ENCODE measurements at places on chromosomes 1 and 21.

DNA sequence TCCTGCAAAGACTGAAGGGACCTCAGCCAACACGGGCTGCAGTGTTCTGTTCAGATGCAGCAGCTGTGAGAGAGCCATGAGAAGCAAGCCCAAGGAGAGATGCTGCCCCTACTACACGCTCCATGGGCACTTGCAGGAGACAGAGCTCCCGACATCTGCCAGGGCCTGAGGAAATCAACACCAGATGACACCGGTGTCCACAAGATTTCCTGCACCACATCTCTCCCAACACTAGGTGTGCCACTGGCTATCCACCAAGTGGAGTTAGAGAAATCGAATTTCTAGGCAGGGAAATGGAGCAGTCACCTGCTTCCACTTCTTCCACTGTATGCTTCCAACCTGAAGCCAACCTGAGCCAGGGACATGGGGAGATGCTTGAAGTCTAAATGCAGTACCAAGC is 445.3 kb downstream of the RWDD3 start:
- no peak for DNase-seq

- DNase-seq, result no peak
Observed at GRCh38 chr1:13451399-13451965, 41.2 kb downstream of the PRAMEF20 start.

DNA sequence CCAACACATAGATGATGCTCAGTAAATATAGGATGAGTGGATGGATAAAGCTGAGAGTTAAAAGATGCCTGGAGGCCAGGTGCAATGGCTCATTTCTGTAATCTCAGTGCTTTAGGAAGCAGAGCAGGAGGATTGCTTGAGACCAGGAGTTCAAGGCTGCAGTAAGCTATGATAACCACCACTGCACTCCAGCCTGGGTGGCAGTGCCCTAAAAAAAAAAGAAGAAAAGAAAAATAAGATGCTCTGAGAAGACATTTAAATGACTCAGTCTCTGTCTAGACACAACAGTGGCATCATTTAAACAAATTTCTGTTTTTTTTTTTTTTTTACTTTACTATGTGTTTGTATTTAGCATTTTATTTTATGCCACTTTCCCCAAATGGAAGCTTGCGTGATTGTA is 25.3 kb upstream of the IL19 start:
- no peak for DNase-seq

DNA sequence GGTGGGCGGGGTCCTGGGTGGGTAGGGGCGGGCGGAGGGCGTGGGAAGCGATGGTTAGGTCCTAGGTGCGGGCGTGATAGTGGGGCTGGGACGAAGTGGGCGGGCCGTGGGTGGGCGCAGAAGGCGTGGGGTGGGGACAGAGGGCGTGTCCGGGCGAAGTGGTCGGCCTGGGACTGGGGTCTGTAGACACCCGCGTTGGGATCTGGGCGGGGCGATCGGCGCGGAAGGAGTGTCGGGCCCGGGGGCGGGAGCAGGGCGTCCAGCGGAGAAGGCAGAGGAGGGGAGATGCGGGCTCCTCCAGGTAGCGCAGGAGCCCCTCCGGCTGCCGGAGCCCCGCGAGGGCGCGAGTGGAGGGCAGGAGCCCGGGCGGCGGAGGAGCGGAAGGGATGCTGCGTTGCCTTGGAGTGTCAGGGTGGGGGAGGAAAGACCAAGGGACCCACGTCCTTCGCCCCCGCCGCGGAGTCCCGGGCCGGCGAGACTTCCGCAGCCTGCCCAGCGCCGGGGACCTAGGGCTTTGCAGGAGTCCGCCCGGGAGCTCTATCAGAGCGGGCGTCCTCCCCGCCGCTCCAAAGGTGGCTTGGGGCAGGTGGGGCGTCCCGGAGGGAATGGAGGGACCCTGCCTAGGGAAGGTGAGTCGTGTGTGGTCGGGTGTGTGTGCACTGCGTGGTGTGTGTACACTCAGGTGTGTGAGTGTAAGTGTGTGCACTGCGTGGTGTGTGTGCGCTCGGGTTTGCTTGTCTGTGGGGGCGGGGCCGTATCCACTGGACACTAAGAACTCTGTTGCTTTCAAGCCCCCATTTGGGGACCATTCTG is 27.0 kb upstream of the PRSS38 start:
- DNase-seq, result no peak

DNA sequence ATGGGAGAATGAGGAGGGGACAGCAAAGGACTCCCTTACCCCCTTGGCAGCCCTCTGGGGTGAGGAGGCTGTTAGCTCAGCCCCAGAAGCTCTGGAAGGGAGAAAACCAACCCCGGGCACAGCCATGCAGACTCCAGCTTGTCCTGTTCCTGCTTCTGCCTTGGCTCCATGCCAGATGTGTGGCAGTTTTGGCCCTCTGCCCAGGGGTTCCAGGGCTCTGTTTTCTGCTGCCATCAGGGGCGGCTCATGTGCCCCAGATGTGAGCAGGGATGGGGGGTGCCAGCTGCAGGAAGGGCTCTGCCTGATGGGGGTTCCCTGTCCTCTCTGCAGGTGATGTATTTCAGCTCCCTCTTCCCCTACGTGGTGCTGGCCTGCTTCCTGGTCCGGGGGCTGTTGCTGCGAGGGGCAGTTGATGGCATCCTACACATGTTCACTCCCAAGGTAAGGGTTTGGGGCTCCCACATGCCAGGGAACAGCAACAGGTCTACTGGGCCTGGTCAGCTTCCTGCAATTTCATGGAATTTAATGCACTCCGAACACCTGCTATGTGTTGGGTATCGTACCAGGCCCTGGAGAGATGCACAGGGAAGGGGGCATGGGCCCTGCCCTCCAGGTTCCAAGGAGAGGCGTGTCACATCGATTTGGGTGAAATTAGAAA is 26.1 kb downstream of the SLC6A17 start:
- no peak for DNase-seq

GRCh38 chr1:194161591-194161990 is 975.2 kb upstream of the B3GALT2 start:
- no peak for DNase-seq

- DNase-seq, result no peak
Observed at GRCh38 chr1:187477535-187477934, 648.8 kb downstream of the PLA2G4A start.

DNA sequence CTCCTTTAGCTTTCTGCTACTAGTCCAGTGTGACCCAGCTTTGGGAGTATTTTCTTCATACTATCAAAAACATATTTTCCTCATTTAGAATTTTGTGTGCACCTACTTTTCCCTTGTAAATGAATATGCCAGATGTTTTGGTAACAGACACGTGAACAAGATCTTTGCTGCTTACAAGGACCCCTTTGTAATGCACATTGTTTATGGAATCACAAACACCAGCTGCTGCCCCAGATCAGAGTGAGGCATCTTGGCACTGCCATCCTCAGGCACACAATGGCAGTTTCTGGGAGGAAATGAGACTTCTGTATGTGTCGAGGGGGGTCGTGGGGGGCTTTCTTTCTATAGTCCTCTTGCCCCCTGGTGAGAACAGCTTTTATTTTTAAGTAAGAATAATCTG is 115.7 kb downstream of the RGL1 start:
- no peak for DNase-seq

- no peak for DNase-seq
Observed at GRCh38 chr1:183842795-183843144, 37.9 kb downstream of the RGL1 start.

GRCh38 chr1:109201123-109201703 is 12.5 kb upstream of the SARS1 start:
- no peak for DNase-seq

DNA sequence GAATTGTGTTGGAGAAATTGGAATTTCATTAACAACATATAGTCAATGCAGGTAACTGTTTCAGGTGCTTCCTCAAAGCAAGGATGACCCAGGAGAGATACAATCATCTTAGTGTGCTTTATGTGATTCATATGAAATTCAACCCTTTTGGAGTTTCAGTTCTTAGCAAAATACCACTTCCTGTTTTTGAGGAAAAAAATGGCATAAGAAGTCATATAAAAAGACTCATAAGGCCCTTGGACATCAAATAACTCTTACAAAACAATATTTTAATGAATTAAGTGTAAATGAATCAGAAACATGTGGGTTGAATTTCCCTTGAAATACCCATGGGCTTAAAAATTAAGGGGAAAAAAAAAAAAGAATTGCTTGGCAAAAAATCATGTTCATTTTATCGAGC is 926.6 kb downstream of the LTN1 start:
- DNase-seq, result no peak

- DNase-seq, result no peak
Observed at GRCh38 chr1:201136355-201137023, 9.5 kb upstream of the ASCL5 start.

DNA sequence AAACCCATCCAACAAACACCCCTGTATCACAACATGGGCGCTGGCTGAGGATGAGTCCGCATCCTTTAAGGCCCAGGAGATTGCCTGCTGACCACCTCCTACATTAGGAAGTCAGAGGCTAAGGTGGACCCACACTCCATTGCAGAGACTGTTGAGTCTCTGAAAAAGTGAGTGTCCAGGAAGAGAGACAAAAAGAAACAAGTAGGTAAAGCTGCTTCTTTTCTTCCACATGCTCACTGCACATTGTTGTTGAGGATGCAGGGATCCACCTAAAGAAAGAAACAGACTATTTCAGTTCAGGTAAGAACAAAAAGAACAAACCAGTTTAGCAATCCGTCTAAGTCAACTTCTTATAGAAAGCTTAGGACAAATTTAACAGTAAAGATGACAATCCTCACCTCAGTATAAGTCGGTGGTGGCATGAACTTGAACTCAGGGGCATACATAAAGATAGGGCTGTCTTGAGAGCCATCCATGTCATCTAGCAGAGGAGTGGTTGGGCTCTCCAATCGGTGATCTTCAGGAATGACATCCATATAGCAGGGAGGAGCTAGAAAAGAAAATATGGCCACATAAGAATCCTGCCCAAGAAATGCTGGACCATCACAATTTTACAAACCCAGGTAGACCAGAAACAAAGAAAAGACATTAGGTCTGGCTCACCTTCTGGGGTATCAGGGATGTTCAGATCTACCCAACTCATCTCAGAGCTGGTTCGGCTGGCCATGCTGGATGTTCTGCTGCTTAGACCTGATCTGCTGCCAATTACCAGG is 2.6 kb downstream of the TXNIP start:
- no peak for DNase-seq

DNA sequence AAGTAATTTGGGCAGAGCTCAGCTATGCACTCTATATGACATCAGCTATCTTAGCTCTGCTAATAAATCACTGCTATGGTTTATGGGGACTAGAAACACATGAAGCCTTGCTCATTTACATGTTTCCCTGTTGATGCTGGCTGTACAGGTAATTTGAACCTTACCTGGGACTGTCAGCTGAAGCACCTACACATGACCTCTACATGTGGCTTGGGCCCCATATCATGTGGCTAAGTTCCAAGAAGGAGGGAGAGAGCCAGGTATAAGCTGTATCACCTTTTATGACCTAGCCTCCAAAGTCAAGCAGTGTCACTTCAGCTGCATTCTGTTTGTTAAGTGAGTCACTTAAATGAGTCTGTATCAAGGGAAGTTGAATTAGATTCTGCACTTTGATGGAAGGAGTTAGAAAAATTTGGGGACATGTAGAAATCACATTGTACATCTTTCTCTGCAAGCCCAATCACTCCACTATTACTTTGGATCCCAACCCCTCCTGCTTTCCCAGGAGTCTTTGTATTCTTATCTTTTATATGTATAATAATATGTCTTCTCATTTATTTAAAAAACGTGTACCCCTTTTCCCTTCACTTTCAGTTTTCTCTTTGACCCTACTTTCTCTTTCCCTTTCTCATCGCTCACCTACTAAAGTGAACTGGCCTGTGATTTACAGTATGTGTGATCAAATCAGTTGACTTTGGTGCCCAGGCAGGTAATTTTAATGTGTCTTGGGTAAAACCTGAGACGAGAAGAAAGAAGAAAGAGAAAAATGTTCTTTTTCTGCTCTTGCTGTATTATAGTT is 53.4 kb upstream of the PRKACB start:
- no peak for DNase-seq

DNA sequence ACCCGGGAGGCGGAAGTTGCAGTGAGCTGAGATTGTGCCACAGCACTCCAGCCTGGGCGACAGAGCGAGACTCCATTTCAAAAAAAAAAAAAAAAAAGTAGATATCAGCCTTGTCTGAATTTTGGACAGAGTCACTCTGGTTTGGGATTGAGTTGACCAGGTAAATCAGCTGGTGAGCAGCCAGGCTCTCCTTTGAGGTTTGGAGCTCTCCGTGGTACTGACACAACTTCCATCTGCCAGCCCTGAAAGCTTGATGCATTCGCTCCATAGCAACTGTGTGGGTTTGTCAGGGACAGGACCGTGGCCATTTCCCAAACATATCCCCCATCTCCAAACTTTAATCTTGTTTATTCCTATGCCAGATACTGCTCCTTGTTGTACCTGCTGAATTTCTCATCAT is 155.2 kb downstream of the DMRTA2 start:
- DNase-seq, result no peak

- DNase-seq, result no peak
Observed at GRCh38 chr1:213357403-213357802, 306.4 kb downstream of the RPS6KC1 start.

DNA sequence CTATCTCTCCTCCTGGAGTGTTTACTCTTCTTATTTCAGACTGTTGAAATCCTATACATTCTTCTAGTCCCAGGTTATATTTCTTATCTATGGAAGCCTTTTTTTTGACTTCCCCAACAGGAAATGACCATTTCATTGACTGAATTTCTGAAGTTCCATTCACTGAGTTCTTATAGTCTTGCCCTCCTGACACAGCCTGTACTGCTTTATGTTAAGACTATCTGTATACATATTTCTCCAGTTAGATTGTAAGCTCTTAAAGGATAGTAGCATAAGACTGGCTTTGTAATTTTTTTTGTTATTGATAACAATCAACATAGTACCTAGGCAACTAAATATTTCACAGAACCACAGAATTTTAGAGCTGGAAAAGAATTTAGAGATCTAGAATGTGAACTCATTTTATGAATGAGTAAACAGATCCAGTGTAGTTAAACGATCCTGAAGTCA is 14.9 kb upstream of the MACF1 start:
- DNase-seq, result no peak

DNA sequence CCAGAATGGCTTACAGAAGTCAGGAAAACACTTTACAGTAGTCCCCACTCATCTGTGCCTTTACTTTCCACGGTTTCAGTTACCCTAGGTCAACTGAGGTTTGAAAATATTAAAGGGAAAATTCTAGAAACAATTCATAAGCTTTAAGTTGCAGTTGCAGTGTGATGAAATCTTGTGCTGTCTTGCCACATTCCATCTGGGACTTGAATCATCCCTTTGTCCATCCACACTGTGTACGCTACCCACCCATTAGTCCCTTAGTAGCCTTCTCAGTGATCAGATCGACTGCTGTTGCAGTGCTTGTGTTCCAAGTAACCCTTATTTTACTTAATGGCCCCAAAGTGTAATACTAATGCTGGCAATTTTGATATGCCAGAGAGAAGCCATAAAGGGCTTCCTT is 30.5 kb downstream of the ZCCHC17 start:
- no peak for DNase-seq

DNA sequence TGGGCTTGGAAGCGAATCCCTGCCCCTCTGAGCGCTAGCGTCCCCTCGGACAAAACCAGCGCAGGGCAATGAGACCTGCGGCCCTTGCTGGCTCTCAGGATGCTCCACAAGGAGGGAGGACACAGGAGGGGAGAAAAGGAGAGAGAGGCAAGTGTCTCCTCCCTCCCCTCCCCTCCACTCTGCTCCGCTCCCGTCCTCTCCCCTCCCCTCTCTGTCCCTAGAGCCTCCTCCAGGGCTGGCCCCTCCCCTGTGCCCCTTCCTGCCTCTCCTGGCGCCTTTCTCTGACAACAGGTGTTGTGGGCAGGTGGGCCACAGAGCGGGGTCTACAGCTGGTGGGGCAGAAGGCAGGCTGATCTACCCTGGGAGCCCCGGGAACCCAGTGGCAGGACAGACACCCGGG is 35.2 kb downstream of the TP73 start:
- DNase-seq, result no peak

GRCh38 chr1:17699581-17699980 is 55.6 kb upstream of the ACTL8 start:
- no peak for DNase-seq
